ENCODE measurements at places on chromosomes 11 and 22.

- DNase-seq = no peak
Observed at GRCh38 chr22:30044369-30044768, 35.9 kb upstream of the HORMAD2 start.

- peak; percentile 92 for DNase-seq
Observed at GRCh38 chr11:119361056-119361787, 14.7 kb upstream of the MFRP start.

GRCh38 chr11:3346587-3346986 lies 32.4 kb downstream of the ZNF195 start:
- no peak for DNase-seq

DNA sequence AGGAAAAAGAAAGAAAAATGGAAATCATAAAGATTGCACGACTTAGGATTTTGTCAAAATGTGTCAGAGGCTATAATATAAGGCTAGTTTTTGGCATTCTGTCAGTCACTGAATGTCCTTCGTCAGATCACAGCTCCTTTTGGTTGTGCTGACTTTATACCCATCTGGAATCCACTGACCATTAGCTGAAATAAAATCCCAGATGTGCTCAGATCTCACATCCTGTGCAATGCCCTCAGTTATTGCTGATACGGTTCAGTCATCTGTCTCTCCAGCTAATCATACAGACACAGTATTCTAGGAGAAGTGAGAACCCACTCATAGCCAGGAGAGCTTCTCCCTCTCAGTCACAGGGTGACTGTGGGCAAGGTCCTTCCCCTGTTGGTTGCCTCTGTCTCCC lies 11.5 kb downstream of the CD44 start:
- DNase-seq = no peak

- DNase-seq = no peak
Observed at GRCh38 chr22:45518580-45518991, 15.9 kb downstream of the FBLN1 start.

Measured in RWPE2 (cell line).